Activated T-helper 2 cell treated with anti-CD3 and anti-CD28 coated beads, Interferon-gamma antibody, Interleukin-2, Interleukin-4, amounts not matched to agents 10 μg/mL and 5 μg/mL and 100 μg/mL, durations not matched to agents 14 hours and 24 hours and 36 hours (primary cell): ENCODE measurements at places on chromosomes 1 and 21. TPM values are rescaled to one million over a fixed set of nuclear protein-coding genes. Genes with fewer than 3 reads are reported as not detected.

Gene DNM3
- 0.37 and 0.41 TPM in 2 replicates for total RNA-seq

DNA sequence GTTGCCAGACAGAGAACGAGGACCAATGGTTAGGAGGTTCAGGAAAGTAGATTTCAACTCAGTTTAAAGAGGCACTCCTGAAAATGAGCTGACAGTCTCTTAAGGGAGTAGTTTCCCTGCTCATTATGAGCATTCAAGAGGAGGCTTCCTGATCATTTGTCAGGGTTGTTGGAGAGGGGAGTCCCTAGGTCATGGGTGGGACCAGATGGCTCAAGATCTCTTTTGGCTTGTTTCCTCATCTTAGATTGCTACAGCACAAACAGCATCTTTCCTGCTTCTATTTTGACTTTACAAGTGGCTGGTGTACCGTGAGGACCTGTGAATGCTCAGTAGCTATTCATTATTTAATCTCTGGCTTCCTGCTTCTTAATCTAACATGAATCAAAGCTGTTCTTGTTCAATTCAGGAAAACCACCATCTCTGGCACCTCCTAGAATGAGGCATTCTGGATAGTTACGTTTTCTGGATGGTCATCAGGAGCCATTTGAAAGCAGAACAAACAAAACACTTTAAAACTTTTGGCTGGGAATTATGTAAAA lies 47.6 kb downstream of the PEX14 start:
- DNase-seq, result no peak
- H3K27ac ChIP-seq, result no peak overlapping the region
- peaks cover 31% of the 10 kb centered on the region for H3K36me3 ChIP-seq
- H3K4me3 ChIP-seq, result no peak overlapping the region
- H3K4me1 ChIP-seq, result peaks cover 40% of the 10 kb centered on the region

- no peak overlapping the region for H3K4me3 ChIP-seq
- H3K4me1 ChIP-seq, result no peaks in the 10 kb centered on the region
- no peaks in the 10 kb centered on the region for H3K36me3 ChIP-seq
These were observed 261.9 kb upstream of the DEPDC1 start for GRCh38 chr1:68758666-68759209.

Gene SGIP1
- not detected in 2 replicates for total RNA-seq

Gene ATP1A4
- 0.41 and 0.55 TPM in 2 replicates for total RNA-seq

Gene FAM163A
- total RNA-seq, result not detected in 2 replicates

DNA sequence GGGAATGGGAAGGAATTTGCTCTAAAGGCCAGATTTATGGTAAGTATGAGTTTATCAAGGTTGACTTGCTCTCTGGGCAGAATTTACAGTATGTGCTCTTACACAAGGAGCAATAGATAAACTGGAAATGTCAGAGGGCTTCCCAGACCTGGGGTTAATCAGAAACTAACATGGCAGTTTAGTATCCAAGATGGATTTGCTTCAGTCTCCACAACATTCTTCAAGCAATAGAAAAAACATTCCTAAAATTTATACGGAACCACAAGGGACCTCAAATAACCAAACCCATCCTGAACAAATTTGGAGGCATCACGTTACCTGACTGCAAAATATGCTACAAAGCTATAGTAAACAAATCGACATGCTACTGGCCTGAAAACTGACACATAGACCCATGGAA lies 606.7 kb upstream of the CHRM3 start:
- no peaks in the 10 kb centered on the region for H3K27me3 ChIP-seq
- no peaks in the 10 kb centered on the region for H3K36me3 ChIP-seq
- no peak overlapping the region for H3K4me3 ChIP-seq
- no peak for DNase-seq
- no peak overlapping the region for H3K27ac ChIP-seq

GRCh38 chr1:111870181-111870580 lies 114.5 kb downstream of the DDX20 start:
- no peak for DNase-seq
- H3K4me3 ChIP-seq, result no peak overlapping the region
- H3K4me1 ChIP-seq, result no peaks in the 10 kb centered on the region

DNA sequence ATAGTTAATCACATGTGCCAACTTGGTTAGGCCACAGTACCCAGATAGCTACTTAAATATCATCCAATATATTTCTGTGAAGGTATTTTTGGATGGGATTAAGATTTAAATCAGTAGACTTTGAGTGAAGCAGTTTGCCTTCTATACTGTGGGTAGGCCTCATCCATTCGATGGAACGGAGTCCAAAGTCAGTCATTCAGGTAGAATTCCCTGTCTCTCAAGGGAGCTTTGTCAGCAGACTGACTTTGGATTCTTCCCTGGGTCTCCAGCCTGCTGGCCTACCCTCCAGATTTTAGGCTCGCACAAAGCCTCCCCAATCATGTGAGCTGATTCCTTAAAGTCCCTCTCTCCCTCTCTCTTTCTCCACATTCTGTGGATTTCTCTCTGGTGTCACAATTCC lies 145.1 kb upstream of the MAGI3 start:
- H3K27ac ChIP-seq, result no peak overlapping the region
- H3K4me1 ChIP-seq, result no peaks in the 10 kb centered on the region
- no peak for DNase-seq
- peaks cover 7% of the 10 kb centered on the region for H3K27me3 ChIP-seq

Gene ESPN
- total RNA-seq, result 0.87 and 1.0 TPM in 2 replicates

- no peaks in the 10 kb centered on the region for H3K4me1 ChIP-seq
- H3K27me3 ChIP-seq, result peaks cover 3% of the 10 kb centered on the region
- H3K36me3 ChIP-seq, result no peaks in the 10 kb centered on the region
- H3K27ac ChIP-seq, result no peak overlapping the region
- DNase-seq, result no peak
These were observed 33.5 kb upstream of the SSBP3 start for GRCh38 chr1:54439550-54440223.

GRCh38 chr1:227781314-227781930 lies 34.1 kb upstream of the PRSS38 start:
- H3K27ac ChIP-seq, result no peak overlapping the region
- no peak for DNase-seq
- no peaks in the 10 kb centered on the region for H3K27me3 ChIP-seq
- peaks cover 16% of the 10 kb centered on the region for H3K36me3 ChIP-seq
- no peak overlapping the region for H3K4me3 ChIP-seq
- no peaks in the 10 kb centered on the region for H3K4me1 ChIP-seq

Gene KCNJ9
- not detected in 2 replicates for total RNA-seq

Gene DLGAP3
- total RNA-seq, result 0.32 and 0.48 TPM in 2 replicates

GRCh38 chr1:1610796-1611195 lies 4.5 kb upstream of the MIB2 start:
- H3K36me3 ChIP-seq, result peaks cover 14% of the 10 kb centered on the region
- peaks cover 23% of the 10 kb centered on the region for H3K4me1 ChIP-seq

GRCh38 chr21:41670056-41670805 lies 96.6 kb downstream of the RIPK4 start:
- no peaks in the 10 kb centered on the region for H3K36me3 ChIP-seq
- peaks cover 6% of the 10 kb centered on the region for H3K4me1 ChIP-seq
- H3K27me3 ChIP-seq, result no peaks in the 10 kb centered on the region
- DNase-seq, result no peak
- no peak overlapping the region for H3K27ac ChIP-seq

Gene RWDD3
- 11.7 and 15.5 TPM in 2 replicates for total RNA-seq

DNA sequence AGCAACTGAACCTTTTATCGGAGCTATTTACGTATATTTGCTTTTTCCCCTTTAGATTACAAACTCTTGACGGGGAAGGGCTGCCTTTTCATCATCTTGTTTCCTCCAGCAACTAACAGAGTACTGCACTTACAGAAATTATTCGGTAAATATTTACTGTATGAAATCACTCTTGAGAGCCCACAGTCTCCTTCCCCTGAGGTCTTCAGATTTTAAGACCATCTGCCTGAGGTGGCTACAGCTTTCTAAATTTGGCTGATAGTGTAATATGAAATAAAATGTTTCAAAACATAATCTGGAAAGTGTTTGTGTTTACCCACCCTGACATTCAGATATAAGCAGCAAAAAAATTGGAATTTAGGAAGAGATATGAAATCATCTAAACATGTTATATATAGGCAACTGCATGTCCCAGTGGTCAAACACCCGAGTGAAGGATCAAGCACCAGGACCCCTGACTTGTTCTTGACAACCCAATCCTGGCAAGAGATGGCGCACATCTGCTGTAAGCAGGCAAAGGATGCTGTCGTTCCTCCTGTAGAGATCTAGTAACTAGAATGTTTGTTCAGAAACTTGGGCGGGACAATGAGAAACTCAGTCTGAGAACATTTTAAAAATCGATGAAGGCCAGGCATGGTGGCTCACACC lies 60.9 kb downstream of the SIPA1L2 start:
- no peak for DNase-seq
- no peak overlapping the region for H3K27ac ChIP-seq
- H3K27me3 ChIP-seq, result peaks cover 2% of the 10 kb centered on the region
- no peaks in the 10 kb centered on the region for H3K36me3 ChIP-seq
- no peaks in the 10 kb centered on the region for H3K4me1 ChIP-seq

DNA sequence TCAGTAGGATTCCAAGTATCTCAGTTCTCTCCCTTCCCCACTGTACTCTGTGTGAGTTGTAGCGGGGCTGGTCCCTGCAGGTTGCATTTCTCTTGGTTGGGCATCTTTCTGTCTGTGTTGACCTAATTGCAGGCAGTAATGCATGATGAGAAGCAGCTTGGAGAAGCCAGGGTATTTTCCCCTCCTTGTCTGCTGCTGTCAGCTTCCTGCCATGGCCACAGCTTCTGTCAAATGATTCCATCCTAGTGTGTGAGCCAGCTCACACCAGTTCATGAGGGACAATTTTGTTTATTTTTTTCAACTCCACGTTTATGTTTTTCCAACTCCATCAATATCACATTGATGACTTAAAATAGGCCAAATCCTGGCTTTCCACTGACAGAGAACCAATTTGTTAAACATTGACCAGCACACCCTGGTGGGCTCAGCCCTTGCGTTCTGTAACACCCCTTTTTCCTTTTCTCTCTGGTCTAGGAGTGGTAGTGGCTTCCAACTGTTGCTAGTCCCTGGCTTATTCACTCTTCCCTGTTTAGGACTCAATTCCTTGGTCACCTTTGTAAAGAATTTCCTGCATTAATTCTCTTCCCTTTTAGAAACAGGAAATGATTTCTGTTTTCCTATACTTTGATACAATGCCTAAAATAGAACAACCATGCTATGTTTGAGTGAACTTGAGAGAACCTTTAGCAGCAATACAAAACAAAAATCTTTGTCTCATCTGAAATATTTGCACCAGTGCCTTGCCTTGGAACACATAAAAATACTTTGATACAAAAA lies 44.9 kb upstream of the APOBEC4 start:
- no peak for DNase-seq
- H3K27me3 ChIP-seq, result no peaks in the 10 kb centered on the region
- H3K36me3 ChIP-seq, result no peaks in the 10 kb centered on the region
- H3K4me3 ChIP-seq, result no peak overlapping the region
- H3K27ac ChIP-seq, result no peak overlapping the region
- H3K4me1 ChIP-seq, result peaks cover 10% of the 10 kb centered on the region

- H3K27ac ChIP-seq, result no peak overlapping the region
- peaks cover 21% of the 10 kb centered on the region for H3K36me3 ChIP-seq
- no peaks in the 10 kb centered on the region for H3K27me3 ChIP-seq
- no peak overlapping the region for H3K4me3 ChIP-seq
These were observed 24.6 kb downstream of the ST7L start for GRCh38 chr1:112594208-112594876.

DNA sequence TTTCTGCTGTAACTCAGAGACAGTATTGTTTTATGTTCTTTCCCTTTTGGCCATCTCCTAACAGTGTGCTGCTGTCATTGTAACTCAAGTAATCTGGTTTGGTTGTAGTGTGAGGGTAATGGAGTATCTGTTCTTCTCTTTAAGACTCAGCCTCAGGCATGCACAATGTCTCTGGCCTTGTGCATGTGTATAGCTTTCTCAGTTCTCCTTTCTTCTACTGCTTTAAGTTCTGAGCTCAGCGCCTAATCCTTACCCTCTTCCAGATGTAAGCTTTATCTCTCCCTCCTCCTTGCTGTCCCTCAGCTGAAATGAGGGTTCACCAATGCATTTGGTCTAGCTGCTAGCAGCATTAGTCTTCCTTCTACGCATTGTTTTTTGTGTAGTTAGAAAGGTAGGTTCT lies 1420.4 kb upstream of the PRMT6 start:
- H3K36me3 ChIP-seq, result no peaks in the 10 kb centered on the region
- H3K27ac ChIP-seq, result no peak overlapping the region
- no peaks in the 10 kb centered on the region for H3K27me3 ChIP-seq

GRCh38 chr1:1419363-1419812 lies 1.7 kb downstream of the ANKRD65 start:
- H3K4me3 ChIP-seq, result no peak overlapping the region
- no peak overlapping the region for H3K27ac ChIP-seq
- no peaks in the 10 kb centered on the region for H3K36me3 ChIP-seq
- DNase-seq, result no peak
- H3K4me1 ChIP-seq, result peaks cover 8% of the 10 kb centered on the region
- H3K27me3 ChIP-seq, result peaks cover 3% of the 10 kb centered on the region

DNA sequence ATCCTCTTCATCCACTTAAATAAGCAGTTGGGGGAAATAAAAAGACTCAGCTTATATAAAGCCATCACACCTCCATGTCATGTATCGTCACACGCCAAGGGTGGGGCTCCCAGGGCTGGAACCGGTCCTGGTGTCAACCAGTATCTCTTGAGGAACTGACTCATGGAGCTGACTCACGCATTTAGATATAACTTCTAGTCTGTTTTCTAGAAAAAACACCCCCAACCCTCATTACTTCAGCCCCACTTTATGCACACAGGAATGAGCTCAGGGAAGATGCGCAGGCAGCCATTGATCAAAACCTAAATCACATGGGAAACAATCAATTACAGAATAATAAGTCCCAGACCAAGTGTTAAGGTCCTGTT lies 6.9 kb upstream of the IL22RA1 start:
- H3K27me3 ChIP-seq, result peaks cover 20% of the 10 kb centered on the region
- no peak overlapping the region for H3K4me3 ChIP-seq
- no peak overlapping the region for H3K27ac ChIP-seq
- no peaks in the 10 kb centered on the region for H3K36me3 ChIP-seq
- H3K4me1 ChIP-seq, result peaks cover 14% of the 10 kb centered on the region
- DNase-seq, result no peak

DNA sequence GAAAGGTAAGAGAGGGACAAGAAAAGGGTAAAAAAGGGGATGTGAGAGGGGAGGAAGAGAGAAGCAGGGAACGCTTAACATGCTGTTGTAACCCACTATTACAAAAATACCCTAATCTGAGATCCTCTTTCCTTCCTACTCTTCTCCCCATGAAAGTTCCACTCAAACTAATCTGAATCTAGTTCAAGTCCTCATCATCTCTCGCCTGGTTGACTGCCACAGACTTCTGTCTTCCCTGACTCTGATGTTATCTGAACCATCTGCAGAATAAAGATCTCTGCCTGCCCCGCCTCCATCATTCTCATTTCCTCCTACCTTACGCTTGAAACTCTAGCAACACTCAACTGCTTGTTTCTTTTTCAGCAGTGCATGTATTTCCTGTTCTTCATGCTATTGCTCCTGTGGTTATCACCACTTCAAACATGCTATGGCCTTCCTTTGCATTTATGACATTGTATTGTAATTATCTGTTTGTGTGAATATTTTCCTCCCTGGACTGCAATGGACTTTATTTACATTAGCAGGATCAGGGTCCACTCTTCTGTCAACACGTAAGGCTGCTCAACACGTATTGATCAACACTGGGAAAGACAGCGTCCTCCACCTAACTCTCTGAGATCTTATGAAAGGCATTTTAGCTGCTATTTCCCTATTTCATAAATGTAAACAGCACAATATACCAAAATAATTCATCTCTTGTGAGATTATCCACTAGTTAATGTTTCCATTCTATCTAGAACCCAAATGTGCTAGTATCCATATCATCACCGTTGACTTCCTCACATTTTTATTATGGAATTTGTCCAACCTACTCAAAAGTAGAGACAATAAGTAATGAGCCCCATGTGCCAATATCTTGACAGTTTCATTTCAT lies 215.5 kb upstream of the USP25 start:
- peak overlapping the region; percentile 46 for H3K27ac ChIP-seq
- no peaks in the 10 kb centered on the region for H3K27me3 ChIP-seq
- peaks cover 17% of the 10 kb centered on the region for H3K4me1 ChIP-seq
- peaks cover 3% of the 10 kb centered on the region for H3K36me3 ChIP-seq
